Hypothalamus (tissue), 51 donors: ENCODE measurements at places on chromosomes 3 and 15.

DNA sequence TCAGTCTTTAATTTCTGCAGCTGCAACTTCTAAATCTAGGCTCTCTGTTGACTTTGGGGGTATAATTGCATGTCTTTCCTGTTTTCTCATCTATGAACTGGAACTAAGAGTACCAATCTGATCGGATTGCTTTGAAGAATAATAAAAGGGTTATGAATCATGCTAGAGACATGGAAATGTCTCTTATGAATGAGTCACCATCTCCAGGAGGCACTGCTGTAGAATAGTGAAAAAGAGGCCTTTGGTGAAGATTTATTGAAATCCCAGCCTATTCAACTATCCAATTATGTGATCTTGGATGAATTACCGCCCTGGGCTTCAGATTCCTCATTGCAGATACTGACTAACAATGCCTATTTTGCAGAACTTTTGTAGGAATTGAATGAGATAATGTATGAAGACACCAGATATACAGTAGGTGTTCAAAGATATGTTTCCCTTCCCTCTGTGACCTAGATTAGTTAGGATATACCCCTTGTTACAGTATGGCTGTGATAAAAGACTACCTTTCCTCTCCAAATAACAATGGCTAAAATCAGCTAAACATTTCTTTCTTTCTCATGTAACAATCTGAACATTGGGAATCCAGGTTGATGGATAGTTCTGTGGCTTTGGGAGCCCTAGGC, 11.5 kb upstream of the CMTM8 start:
- DNase-seq, result no peak

- DNase-seq, result no peak
Measured at GRCh38 chr3:131036986-131037385, 10.3 kb downstream of the NEK11 start.

DNA sequence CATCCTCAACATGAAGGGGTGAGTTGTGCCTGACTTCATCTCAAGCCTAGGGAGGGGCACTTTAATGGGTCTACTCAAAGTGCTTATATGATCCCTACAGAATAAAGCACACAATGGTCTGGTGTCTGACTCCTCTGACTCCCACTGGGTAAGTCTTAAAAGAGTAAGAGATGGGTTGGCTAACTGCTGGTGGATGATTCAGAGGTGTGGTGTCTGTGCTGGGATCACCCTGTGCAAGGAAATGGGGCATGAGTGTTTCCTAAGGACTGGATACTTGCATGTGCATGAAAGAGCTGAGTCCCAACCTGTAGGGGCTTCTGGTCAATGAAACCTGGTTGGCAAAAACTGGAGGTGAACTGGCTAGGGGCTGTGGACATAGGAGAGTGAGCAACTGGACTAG, 158.8 kb downstream of the IL20RB start:
- DNase-seq, result no peak

DNA sequence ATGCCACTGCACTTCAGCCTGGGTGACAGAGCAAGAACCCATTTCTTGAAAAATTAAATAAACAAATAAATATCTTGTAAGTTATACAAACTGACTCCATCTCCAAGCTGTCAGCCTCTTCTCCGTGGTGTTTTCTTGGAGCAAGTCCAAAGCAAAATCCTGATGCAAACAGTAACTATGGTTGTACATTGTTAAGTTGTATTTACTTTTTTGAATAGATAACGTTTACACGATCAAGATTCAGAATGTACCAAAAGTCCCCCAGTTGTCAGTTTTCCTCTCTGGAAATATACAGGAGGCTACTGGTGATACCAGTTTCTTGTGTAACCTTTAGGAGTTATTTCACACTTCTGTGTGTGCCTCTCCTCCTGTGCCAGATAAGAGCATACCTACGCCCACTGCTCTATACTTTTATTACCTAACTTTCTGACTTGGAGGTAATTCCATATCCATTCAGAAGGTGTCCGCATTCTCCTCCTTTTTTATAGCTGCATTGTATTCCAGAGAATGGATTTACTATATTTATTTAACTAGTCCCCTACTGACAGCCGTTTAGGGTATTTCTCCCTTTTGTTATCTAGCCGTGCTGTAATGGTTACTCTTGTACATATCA, 14.2 kb downstream of the CMTM7 start:
- DNase-seq, result no peak

GRCh38 chr15:77797270-77797669, 164.6 kb upstream of the LINGO1 start:
- no peak for DNase-seq

GRCh38 chr15:25863111-25863967, at the start of gene ATP10A:
TSS of gene ATP10A (minus strand) at chr15:25863327. CDS start at chr15:25863096, 231 bp downstream.
- DNase-seq, result no peak

DNA sequence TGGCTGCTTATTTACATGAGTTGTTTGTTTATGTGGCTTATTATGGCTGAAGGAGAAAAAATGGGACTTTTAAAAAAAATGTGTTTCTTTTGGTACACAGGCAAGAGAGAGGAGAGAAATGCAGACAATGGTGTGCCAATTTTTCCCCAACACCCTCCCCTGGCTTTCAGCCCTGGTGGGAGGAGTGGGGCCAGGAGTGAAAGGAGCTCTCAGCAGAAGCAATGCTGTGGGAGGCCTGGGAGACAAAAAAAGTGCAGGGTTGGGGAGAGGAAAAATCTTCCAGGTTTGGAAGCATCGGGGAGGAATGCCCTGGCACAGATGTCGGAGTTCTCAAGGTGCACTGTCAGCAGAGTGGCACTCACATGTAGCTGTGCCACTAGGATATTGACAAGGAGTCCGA, 117.7 kb upstream of the FOXB1 start:
- no peak for DNase-seq

GRCh38 chr15:69156736-69157381, 3.6 kb upstream of the GLCE start:
- no peak for DNase-seq

DNA sequence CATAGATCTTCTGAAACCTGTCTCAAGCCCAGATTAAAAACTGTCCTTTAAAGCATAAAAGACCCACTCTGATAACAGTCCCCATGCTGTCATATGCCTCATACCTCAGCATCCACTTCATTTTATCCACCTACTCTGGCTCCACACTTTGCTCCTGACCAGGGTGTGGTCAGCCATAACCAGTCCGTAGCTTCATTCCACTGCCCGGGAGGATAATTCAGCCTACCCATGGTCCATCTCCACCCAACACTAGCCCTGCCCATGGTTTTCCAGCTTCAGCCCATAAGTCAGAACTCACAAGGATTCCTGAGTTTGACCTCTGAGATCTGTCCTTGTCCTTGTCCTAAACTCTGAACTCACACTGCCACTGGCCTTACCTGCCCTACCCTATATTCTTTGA, 262.1 kb upstream of the MANF start:
- DNase-seq, result no peak

DNA sequence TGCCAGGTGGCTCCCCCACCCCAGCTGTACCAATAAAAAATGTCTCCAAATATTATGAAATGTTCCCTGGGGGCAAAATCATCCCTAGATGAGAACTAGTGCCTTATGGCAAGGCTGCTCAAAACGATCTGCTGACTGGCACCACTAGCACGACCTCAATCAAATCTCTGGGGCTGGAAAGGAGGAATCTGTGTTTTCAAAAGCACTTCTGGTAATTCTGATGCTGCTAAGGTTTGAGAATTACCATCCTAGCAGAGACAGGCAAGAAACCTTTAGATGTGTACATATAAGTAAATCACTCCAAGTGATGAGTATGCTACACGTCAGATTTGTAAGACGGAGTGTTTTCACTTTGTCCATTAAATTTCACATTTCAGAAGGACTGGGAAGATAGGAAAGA, 360.1 kb upstream of the THRB start:
- no peak for DNase-seq

GRCh38 chr15:77530576-77530975, 102.1 kb downstream of the LINGO1 start:
- no peak for DNase-seq

GRCh38 chr3:87370007-87370406, 93.6 kb upstream of the POU1F1 start:
- DNase-seq, result no peak

GRCh38 chr15:74322558-74323180, 44.8 kb downstream of the CYP11A1 start:
- peak; percentile 12 for DNase-seq

DNA sequence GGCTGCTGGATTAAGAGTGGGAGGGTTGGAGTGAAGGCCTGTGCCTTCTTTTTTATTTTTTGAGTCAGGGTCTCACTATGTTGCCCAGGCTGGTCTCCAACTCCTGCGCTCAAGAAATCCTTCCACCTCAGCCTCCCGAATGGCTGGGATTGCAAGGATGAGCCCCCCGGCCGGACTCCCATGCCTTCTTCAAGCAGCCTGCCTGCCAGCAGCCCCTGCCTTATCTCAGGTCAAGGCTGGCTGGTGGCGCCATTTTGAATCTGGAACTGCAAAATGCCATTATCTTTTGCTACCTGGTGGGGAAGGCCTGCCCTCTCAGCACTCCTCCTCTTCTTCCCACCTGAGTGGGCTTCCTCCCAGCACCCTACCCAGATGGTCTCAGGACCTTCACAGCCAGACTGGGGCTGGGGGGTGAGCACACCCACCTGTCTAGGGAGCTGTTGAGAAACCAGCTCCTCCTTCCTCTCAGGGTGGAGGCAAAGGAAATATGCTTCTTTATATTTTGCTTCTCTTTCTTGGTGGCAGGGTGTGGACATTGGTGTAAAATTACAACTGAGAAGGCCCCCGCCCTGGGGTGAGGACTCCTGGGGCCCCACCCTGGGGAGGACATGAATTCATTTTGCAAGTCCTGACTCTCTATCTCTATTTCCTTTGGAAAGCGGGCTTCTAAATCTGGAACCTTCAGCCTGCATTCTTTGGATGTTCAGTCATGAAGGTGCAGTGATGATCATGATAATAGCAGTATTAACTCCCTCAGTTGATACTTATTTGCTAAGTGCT, 7.7 kb upstream of the FLNB start:
- DNase-seq, result no peak

GRCh38 chr3:126945171-126945721, 37.7 kb upstream of the PLXNA1 start:
- DNase-seq, result no peak

- no peak for DNase-seq
Measured at GRCh38 chr3:183214277-183214612, 38.8 kb upstream of the B3GNT5 start.

DNA sequence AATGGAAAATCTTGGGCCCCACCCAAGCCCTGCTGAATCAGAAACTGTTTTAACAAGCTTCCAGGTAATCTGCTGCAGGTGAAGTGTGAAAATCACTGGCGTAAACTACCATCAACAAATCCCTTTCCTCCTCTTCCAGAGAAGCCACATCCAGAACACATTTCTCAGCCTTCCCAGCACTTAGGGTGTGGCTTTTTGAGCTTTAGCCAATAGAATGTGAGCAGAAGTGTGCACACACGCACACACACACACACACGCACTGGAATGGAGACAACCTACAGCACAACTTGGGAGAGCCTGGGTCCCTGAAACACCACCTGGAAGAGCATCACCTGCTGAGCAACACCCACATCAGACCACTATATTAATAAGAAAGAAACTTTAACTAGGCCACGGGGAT, 98.6 kb downstream of the OSBPL10 start:
- no peak for DNase-seq

GRCh38 chr3:186464424-186465093, 79.6 kb downstream of the CRYGS start:
- DNase-seq, result no peak

GRCh38 chr15:61541516-61541915, 312.4 kb upstream of the RORA start:
- no peak for DNase-seq

DNA sequence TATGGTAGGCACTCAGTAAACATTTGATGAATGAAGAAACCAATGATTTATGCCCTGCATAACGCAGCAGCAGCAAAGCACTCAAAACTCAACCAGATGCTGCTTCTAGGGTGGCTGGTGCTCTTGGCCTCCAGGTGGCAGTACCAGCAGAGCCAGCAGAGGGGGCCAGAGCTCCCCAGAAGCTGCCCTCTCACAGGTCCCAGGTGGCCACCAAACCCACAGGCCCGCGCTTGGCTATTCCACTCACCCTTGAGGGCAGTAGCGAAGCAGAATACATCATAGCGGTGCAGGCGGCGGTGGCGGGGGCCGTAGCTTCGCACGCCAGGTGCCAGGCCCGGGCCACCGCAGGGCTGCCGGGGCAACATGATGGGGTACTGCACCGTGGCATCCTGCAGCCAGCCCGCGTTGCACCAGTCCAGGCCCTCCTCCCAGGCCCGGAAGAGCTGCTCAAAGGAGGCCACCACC, 16.6 kb downstream of the HAPLN3 start:
- no peak for DNase-seq

GRCh38 chr3:66320390-66320789, 99.6 kb downstream of the SLC25A26 start:
- DNase-seq, result no peak

DNA sequence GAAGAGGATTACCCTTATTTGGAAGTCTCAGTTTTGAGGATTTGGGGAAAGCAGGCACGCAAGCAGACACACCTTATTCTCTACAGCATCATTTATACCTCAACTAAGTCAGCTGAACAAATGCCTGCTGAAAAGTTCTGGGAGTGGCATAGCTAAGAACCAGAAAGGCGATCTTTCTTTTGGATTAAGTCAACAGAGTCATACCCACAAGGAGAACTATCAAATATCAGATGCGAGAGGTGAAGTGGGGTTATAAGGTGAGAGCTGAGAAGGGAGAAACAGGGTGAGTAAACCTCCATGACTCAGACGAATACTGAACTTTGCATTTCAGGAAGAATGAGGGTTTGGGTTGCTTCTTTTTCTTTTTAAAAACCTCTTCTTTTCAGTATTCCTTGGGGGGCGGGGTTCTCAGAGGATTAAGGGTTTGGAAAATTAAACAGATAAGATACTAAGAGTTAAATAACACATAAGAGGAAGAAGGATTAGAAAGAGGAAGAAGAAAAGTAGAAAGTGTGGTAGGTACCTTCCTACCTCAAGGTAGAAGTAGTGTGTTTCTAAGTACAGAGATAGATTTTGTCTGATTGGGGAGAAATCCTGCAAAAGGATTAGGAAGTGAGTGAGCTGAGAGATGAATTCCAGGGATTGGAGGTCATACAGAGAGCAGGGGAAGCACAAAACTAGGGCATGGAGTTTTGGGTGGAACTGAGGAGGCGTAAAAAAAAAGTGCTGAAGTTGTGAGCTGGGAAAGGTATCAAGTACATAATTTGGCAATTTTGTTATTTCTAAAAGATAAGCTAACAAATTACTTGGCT, 41.3 kb upstream of the ICE2 start:
- no peak for DNase-seq

GRCh38 chr3:99881121-99881524, 63.5 kb downstream of the CMSS1 start:
- no peak for DNase-seq

- no peak for DNase-seq
Measured at GRCh38 chr15:76057332-76058000, 2.3 kb upstream of the TMEM266 start.

- DNase-seq, result no peak
Measured at GRCh38 chr3:180180795-180181194, 144.1 kb upstream of the PEX5L start.

- no peak for DNase-seq
Measured at GRCh38 chr15:85314633-85315032, 65.8 kb upstream of the AKAP13 start.

- DNase-seq, result no peak
Measured at GRCh38 chr3:53833700-53834099, 12.5 kb downstream of the CHDH start.
